ENCODE measurements at places on chromosomes 5 and 9.
A peak's percentile ranks its signal among the peaks of the same experiment; 100 is the strongest.

DNA sequence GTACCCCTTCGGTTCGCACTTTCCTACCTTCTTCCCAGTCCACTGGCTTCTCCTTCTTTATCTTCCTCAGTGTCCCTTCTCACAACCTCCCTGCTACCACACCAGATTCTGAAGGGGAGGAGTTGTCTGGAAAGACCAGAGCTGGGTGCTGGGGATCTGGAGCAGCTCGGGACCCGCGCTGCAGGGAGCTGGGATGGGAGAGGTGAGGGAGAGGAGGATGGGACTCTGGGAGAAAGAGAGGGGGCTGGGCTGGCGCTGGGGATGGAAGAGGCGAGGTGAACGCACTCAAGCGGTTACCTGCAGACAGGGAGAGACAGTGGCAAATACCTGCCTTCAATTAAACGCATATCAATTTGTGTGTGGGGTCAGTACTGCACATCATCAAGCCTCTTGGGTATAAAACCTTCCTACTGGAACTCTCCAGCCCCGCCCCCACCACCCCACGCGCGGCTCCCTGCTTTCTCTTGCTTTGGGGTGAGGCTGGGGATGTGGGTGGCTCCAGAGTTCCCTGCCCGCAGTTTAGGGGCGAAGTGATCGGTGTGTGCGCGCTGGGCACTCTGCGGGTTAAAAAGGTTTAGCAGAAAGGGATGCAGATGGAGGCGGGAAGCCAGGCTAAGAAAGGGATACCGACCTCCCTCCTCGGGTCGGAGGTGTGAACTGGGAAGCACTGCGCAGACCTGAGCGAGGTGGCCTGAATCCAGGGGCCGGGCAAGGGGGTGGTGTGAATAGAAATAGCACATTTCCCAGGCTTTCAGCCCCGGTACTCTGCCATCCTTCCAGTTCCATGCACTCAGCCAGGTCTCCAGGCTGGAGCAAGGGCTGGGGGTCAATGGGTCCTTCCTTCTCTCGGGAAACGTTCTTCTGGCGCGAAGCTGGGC is 977 bp upstream of the PAM start:
- no peak for DNase-seq

DNA sequence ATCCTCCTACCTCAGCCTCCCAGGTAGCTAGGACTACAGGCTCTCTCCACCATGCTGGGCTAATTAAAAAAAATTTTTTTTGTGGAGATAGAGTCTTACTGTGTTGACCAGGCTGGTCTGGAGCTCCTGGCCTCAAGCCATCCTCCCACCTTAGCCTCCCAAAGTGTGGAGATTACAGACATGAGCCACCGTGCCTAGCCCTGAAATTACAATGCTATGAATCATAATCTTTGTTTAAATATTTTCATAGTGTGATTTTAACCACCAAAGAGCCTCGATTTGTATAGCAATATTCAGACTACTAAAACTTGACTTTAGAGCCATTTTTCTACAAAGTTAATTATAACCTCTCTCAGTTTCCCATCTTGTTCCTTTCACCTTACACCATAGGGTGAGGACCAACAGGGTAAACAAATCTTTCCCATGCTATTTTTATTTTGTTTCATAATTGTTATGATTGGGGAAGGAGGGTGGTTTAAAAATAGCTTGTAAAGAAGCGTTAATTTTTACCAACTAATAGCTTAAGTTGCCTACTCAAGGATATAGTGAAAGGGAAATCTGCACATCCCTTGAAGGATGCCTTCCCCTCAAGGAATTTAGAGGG is 32.7 kb downstream of the UBE2D2 start:
- no peak for DNase-seq

- no peak for DNase-seq
Measured at GRCh38 chr9:69030851-69031645, 4.5 kb upstream of the FXN start.

DNA sequence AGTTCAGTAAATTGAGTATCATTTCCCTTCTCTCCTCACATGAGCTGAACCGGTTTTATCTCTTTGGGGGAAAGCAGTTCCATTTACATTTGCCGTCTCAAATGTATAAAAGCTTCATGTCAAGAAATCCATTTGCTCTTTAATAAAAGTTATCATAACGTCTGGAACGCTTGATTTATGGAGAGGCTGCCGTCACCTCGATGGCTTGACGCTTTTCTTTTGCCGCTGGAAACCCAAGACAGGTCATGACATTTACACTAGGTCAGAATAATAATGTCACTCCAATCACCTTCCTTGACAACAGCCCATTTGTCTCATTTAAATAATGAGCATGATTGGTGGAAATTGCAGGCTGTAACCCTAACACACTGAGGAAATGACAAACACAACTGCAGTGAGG is 443.4 kb downstream of the IRX1 start:
- no peak for DNase-seq

- DNase-seq = no peak
Measured at GRCh38 chr5:55800924-55801323, 50.2 kb upstream of the IL31RA start.

GRCh38 chr5:73215891-73216610 is 43.1 kb downstream of the TMEM174 start:
- peak; percentile 30 for DNase-seq

GRCh38 chr5:34611464-34612415 is 44.4 kb upstream of the RAI14 start:
- DNase-seq = no peak

DNA sequence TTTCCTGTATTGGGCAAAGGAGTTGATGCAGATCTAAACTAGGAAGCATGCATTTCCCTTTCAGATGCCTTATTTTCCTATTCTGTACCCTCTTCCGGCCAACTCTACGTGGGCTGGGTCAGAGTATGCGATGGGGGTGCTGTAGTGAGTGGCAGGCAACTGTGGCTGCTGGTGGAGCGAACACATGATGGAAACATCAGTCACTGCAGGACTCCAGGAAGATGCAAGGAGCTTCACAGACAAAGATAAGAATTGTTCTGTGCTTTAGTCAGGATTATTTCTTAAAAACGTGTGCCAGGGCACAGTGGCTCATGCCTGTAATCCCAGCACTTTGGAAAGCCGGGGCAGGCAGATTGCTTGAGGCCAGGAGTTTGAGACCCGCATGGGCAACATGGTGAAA is 75.1 kb downstream of the PSAT1 start:
- no peak for DNase-seq

GRCh38 chr9:8940650-8941049 is 1141.1 kb upstream of the DMAC1 start:
- no peak for DNase-seq

- DNase-seq = no peak
Measured at GRCh38 chr5:3490957-3491507, 104.6 kb upstream of the IRX1 start.

DNA sequence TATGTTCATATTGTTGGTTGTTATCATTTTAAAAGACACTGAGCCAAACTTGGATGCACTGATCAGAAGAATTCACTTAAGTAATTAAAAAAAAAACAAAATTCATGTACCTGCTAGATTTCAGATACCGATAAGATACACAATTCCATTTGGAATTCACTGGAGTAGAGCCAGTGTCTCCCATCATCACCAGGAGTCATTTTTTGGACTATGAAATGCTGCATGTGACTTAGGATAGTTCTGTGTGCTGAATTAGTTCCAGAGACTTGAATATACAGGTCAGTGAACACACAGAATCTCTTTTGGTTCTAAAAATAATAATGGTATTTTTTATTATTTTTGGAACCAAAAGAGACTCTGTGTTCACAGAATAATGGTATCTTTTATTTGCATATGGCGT is 482.6 kb upstream of the PIK3R1 start:
- no peak for DNase-seq

GRCh38 chr5:89187268-89187667 is 304.3 kb upstream of the MEF2C start:
- DNase-seq = no peak

- DNase-seq = no peak
Measured at GRCh38 chr9:125763394-125763801, 16.2 kb downstream of the PBX3 start.

GRCh38 chr5:117943541-117943940 is 1044.8 kb downstream of the DTWD2 start:
- DNase-seq = no peak

DNA sequence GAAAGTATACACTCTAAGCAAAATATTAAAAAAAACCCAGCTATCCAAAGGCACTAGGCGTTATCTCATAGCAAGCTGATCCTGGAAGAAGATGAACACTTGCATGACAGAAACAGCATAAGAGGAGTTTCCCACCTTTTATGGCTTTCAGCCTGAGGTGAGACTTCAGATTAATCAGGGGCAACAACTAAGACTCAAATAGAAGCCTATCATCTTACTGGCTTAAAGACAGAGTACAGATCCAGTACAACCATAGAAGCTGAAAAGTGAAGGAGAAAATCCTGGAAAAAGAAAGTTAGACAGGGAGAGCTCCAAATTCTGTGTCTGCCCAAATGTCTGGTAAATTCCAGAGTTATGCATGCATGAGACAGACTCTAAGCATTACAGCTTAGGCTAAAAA is 360.8 kb upstream of the KCNN2 start:
- no peak for DNase-seq

- no peak for DNase-seq
Measured at GRCh38 chr5:145787001-145787400, 48.1 kb downstream of the PRELID2 start.

DNA sequence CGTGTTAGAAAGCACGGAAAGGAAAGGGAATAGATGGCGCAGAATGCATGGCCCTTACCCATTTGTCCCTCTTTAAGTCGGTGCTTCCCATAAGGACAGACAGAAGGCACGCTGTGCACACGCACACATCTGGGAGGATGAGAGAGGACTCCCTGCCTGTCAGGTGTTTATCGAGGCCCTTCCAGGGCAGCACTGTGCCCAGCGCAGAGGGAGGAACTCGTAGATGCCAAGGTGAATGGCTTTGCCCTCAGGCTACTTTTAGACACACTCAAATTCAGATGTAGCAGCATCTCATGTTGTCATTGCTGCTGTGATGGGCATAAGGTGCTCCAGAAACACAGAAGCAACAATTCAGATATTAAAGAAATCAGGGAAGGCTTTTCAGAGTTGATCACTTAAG is 70.2 kb upstream of the CTSL start:
- no peak for DNase-seq

GRCh38 chr9:94859226-94859625 is 132.7 kb downstream of the AOPEP start:
- DNase-seq = no peak

- no peak for DNase-seq
Measured at GRCh38 chr9:114452219-114453165, 52.8 kb downstream of the WHRN start.

- DNase-seq = no peak
Measured at GRCh38 chr9:137032858-137033257, 970 bp upstream of the FUT7 start.

DNA sequence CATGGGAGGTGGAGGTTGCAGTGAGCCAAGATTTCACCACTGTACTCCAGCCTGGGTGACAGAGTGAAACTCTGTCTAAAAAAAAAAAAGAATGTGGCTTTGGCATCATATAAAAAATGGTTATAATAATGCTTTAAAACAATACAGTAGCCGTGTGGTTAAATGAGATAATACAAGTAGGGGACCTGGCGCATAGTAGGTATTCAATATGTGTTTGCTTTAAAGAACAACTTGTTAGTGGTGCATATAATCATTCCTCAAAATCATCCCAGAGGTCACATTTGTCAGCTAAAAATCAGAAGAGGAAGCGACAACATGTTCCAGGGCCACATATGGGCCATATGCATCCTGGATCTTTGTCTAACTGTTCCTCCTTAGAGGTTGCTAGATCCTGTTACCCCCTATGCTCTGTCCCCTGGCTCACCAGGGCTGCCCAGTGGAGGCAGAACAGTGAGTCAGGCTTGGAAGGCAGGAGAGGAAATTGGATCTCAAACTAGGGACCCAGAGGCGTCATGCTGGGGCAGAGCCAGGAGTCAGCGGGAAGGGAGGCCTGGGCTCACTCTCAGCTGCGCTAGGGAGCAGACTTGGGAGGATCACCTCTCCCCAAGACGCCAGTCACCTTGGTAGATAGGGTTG is 27.7 kb downstream of the LHX6 start:
- DNase-seq = no peak

DNA sequence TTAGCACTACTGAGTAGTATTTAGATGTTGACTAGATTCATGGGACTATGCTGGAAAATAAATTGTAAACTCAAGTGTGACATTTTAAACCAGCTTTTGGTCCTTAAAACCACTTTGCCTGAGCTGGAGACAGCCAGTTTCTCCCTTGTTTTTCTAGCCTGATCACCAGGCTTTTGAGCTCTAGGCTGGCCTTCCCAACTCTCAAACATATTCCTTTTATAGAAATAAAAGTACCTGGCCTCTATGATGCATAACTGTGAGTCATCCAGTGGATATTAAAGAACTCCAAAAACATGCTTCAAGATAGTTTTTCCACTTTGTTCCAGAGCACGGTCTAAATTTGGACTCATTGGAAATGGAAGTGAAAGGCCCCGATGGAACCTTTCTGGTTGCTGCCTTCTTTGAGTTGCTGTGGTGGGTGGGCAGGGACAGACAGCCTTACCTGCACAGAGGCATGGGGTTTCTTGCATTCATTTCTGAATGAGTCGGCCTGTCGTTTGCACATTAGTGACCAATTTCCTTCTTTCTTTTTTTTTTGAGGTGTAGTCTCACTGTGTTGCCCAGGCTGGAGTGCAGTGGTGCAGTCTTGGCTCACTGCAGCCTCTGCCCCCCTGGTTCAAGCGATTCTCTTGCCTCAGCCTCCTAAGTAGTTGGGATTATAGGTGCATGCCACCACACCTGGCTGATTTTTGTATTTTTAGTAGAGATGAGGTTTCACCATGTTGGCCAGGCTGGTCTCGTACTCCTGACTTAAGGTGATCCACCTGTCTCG is 43.1 kb downstream of the TRIO start:
- no peak for DNase-seq

DNA sequence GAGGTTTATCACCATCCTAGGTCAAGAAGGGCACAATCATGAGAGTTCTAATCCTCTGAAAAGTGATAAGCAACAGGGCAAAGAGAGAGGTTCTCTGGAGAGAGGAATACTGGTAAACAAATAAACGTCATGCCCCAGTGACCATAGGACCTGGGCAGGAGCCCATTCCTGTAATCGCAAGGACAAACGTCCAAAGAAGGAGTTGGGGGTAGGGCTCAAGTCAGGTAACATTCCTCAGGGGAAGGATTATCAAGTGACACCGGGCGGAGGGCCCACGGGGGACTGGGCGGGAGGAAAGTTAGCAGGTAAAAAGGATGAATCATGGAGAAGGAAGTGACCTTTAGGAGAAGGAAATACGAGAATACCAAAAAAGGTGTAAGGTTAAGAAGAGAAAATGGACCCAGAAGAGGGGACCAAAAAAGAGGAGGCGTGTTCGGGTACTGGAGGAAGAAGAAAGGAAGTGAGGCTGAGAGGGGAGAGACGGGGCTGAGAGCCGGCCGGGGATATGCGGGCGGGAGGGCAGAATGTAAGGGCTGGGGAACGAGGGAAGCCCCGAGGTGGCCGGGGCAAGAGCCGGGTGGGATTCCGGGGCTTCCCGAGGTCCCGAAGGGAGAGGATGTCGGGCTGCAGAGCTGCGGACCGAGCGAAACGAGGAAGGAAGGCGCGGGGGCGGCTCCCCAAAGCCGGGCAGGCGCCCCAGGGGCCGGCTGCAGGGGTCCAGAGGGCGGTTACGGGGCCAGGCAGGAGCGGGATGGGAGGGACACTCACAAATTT is 583 bp downstream of the DIAPH1 start:
- DNase-seq = no peak

- no peak for DNase-seq
Measured at GRCh38 chr5:155897761-155898160, 429.2 kb upstream of the SGCD start.

GRCh38 chr9:20940447-20941173 is 90.8 kb downstream of the HACD4 start:
- DNase-seq = no peak

All from stimulated activated CD4-positive, alpha-beta T cell treated with anti-CD3 and anti-CD28 coated beads, Interleukin-2, amount 100 ng/mL, for 4 hours (primary cell).